NCI-H774 (cell line): ENCODE measurements at places on chromosomes 3 and 15.

GRCh38 chr3:19146685-19147650 is 1.3 kb upstream of the KCNH8 start:
- peak; percentile 88 for DNase-seq

DNA sequence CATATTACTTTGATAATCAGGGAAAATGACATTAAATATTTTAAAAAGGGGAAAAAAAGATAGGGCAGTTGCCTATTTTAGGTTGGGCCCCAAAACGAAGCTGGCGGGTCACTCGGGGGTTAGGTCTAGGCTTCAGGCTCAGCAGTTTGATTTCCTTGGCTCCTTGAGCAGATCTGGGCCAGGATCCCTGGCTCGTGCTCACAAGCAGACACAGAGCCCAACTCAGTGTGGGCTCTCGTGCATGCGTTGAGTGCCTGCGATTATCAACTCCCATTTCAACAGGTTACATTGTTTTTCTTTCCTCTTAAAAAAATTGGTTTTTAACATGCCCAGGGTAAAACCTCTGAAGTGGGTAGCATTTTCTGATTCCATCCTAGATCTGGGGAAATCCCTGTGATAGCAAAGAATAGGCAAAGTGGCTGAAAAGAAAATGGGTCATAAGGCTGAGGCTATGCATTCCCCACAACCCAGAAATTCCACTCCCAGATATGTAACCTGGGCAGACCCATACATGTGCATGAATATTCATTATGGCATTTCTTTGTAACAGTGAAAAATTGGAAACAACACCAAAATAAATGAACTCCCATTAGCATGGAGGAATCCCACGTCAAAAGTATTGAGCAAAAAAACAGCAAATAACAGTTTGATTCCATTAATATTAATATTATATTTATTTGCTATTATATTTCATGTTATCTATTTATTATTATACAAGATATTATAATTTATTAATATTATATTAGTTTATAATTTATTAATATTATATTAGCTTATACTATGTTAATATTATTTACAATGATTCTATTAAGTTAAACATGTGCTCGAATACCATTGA is 27.8 kb downstream of the FAM43A start:
- DNase-seq: no peak

DNA sequence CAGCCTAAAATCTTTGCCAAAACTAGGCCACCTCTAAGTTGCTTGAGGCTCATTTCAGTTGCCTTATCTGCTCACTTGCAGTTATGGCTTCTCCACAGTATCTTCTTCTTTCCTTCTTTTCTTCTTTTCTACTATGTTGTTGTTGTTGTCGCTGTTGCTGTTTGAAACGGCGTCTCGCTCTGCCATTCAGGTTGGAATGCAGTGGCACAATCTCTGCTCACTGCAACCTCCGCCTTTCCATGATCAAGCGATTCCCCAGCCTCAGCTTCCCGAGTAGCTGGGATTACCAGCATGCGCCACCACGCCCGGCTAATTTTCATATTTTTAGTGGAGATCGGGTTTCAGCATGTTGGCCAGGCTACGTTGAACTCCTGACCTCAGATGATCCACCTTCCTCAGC is 210.8 kb upstream of the NR2F2 start:
- no peak for DNase-seq

DNA sequence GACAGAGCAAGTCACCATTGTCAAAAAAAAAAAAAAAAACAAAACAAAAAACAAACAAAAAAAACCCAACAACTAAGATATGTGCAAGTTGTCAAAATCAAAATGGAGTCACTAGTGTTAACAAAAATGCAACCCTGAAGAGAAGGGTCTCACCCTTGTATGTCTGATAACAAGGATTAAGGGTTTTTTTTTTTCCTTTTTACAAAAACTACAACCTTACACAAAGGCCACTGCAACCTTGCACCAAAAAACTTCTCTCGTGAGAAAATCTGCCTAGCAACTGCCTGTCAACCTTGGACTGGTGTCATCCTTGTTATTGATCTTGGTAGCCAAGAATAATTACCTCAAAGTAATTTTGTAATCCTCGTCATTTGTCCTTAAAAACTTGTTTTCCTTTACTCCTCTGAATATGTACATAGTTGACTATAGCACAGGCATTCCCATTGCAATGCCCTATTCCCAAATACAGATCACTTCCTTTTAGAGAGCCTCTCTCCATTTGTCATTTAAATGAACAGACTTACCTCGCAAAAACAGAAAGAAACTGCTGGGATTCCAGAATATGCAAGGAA is 24.0 kb downstream of the TFRC start:
- no peak for DNase-seq

GRCh38 chr15:93452537-93453211 is 363.7 kb upstream of the RGMA start:
- DNase-seq: no peak

DNA sequence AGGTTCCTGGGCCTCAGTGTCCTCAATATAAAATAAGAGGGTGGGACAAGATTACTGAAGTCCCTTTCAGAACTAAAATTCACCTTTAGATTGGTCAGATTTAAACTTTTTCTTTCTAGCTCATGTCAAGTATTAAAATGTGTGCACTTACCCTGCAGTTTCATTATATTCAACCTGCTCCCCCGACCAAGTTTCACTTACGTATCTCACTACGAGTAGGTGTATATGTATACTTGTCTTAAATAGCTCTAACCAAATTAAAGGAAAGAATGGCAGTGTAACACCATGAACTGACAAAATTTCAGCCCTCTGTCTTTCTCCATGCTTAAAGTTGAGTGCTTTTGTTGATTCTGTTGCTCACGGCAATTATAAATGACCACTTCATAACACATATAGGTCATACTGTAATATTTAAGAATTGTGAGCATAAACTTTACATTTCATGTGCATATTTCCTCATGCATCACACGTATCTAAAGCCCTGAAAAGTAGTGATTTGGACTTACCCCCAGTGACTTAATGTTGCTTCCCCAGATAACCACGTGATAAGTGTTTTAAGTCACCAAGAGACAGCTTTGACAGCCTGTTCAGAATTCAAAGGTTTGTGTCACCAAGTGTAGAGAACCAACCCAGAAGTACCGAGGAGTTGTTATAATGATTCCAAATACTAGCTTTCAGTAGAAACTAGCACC is 70.0 kb downstream of the PGPEP1L start:
- DNase-seq: no peak

DNA sequence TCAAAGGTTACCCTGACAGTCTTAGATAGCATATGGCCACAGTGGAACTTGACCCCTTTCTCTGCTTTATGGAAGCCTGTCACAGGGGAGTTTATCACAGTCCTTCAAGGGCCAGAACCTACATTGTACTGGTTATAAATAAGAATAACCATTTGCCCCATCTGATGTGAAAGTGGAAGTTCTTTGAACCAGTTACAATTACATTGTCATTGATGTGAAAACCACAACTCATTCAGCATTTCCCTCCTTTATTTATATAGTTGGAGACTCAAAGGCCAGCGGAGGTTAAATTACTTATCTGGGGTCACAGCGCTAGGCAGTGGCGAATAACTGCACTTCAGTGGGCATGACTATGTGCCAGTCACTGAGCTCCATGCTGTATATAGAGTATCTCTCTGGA is 60.5 kb upstream of the TBC1D5 start:
- no peak for DNase-seq

DNA sequence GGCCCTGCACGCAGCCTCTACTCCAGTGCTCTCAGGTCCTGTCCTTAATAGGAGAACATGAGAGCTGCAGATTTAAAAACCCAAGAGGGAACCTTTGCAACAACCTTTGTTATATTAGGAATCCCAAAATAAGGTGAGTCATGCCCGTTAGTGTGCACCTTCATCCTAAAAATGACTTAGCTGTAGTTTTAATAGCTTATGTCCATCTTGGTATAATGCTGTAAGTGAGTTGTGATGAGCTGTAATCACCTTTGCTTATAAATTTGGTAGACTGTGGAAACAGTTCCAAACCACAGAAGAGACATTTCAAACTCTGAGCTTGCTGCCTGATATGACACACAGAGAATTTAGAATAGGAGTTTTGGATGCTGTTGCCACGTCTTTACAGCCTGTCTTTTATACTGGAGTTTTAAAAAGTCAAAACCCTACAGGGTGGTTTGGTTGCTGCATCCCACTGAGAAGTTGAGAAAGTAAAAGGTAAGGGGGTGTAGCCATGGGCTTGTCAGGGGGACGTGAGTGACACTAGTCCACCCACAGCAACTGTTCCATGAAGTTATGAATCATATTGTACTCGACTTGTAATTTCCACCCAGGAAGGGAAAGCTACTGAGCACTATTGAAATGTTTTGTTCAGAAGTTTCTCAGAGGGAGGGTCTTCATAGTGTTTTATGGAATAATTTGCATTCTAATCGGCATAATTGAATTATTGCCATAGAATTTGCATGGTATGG is 27.4 kb upstream of the CD47 start:
- DNase-seq: no peak

- DNase-seq: no peak
Observed at GRCh38 chr3:4741404-4742307, 237.6 kb upstream of the BHLHE40 start.

GRCh38 chr15:56468401-56468800 is 3.5 kb upstream of the MNS1 start:
- no peak for DNase-seq

GRCh38 chr3:179852142-179852905 is 184.4 kb downstream of the PEX5L start:
- DNase-seq: no peak

DNA sequence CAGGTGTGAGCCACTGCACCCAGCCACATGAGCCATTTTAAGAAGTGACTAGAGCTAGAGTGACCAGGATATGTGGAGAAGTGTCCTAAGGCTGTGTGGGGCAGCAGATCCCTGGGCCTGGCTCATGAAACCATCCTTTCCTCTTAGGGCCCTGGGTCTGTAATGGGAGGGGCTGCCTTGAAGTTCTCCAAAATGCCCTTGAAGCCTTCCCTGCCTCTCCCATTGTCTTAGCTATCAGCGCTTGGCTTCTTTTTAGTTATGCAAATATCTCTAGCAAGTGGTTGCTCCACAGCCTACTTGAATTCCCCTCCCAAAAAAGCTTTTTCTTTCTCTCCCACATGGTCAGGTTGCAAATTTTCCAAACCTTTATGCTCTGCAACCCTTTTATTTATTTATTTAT is 112.4 kb upstream of the SPATA16 start:
- no peak for DNase-seq

DNA sequence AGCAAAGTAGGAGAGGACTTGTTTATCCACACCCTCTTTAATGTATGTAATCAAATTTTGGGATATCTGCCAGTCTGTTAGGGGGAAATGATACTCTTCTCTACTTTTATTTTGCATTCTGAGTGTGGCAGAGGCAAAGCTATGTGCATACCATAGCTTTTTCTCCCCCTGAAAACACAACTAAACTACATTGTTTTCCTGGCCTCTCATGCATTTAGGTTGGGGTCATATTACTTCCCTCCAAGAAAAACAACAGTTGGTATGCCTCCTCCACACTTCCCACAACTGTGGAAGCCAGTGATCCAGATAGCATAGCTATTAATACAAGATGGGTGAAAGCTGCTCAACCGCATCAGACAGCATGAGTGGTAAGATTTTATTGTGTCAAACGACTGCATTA is 6.9 kb downstream of the RPL15 start:
- DNase-seq: no peak

GRCh38 chr3:18443665-18444594 is 18.8 kb upstream of the SATB1 start:
- DNase-seq: no peak

- no peak for DNase-seq
Observed at GRCh38 chr3:163508206-163508605, 1570.1 kb downstream of the SI start.

- DNase-seq: no peak
Observed at GRCh38 chr3:181622365-181622764, 89.4 kb upstream of the SOX2 start.

DNA sequence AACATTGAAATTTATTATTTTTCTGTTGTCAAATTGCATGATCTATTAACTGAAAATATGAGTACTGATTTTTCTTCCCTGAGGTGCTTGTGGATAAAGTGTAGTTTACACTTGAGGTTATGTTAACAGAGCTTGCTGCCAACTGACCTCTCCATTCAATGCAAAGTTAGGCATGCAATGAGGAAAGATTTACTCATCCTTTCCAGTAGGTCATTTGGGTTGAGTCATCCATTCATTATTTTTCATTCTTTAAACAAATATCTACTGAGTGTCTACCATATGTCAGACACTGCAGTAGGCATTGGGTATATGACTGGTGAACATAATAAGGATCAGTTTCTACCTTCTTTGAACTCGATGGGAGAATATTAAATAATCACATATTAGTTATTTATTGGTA is 604.1 kb downstream of the EDEM1 start:
- no peak for DNase-seq

- DNase-seq: no peak
Observed at GRCh38 chr15:60425461-60425860, 27.7 kb upstream of the ANXA2 start.

DNA sequence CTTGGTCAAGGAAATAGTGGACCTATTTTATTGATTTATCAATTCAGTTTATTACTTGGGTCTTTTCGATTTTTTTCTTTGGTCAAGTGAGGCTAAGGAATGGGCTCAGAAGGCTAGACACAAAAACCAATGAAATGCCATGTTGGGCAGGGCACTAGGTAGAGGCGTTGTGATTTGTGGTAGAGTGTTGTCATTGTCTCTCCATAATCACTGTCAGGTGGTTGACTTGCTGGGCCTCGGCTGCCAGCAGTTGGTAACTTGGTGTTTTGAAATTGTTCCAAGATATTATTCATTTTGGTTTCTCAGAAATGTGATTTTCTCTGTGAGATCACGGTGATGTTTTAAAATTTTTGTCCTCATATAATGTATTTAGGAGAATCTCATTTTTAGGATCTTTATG is 173.6 kb downstream of the KLHL25 start:
- no peak for DNase-seq

DNA sequence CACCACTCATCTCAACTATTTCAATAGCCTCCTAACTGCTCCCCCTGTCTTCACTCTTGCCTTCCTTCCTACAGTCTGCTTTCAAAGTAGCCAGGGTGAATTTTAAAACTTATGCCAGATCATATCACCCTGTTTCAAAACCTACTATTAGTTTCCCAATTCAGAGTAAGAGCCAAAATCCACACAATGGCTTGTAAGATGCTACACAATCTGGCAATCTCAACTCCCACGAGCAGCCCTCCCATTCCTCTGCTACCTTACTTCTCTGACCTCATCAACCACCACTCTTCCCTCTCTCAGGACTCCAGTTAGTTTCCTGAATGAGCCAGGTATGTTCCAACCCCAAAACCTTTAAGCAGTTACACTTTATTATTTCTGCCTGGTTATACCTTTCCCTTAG is 62.5 kb downstream of the VPS13C start:
- no peak for DNase-seq

DNA sequence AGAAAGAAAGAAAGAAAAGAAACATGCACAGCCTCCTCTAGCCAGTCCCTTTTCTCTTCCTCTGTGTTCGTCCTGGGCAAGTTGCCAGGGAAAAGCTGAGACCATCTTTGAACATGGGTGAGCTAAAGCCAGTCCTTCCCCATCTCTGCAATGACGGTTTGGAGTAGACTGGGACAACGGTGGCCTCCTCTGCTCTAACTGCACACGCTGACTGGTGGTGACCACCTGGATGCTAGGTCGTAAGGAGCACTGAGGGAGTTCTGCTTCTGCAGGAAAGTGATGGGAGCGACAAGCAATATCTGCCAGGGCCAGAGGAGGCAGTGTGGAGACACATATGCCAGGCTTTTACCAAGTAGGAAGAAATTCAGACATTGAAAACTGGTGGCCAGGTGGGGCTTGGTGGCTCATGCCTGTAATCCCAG is 111.7 kb downstream of the NUP210 start:
- DNase-seq: no peak
